ENCODE measurements at places on chromosomes 13 and 19.

DNA sequence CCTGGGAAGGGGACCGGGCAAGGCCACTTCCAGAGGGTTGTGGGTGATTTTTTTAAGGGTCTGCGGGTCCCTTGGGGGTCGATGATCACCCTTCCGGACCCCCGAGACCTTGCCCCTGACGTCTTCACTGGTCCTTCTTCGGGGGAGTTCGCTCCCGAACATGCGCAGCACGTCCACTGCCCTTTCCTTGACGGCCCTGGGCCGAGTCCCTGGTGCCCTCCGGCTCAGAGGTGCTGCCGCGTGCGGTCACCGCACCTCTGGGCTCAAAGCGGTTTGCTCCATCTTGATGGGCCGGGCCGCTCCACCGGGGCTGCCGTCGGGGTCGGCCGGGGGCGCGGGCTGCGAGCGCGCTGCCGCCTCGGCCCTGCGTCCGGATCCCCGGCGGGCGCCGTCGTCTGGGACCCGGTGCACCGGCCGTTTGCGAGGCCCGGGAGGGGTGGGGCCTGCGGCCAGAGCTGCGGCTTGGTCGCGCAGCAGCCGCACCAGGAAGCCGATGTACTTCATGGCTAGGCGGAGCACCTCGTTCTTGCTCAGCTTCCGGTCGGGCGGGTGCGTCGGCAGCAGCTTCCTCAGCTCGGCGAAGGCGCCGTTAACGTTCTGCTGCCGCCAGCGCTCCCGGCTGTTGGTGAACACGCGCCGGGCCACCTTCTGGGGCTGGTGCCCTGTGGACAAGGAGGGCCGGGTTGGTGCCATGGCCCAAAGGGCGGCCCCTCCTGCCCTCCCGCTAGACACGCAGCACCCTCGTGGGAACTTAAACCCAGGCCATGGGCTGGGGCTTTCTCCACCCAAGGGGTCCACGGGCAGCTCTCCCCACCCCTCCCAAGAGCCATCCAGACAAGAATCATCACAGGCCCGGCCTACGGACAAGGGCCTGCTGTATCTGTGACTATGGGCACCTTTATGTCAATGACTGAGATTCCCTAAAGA lies 3.3 kb downstream of the LYL1 start:
- peak; percentile 66 for DNase-seq

GRCh38 chr19:24140099-24140498 lies 53.1 kb downstream of the ZNF254 start:
- no peak for DNase-seq

DNA sequence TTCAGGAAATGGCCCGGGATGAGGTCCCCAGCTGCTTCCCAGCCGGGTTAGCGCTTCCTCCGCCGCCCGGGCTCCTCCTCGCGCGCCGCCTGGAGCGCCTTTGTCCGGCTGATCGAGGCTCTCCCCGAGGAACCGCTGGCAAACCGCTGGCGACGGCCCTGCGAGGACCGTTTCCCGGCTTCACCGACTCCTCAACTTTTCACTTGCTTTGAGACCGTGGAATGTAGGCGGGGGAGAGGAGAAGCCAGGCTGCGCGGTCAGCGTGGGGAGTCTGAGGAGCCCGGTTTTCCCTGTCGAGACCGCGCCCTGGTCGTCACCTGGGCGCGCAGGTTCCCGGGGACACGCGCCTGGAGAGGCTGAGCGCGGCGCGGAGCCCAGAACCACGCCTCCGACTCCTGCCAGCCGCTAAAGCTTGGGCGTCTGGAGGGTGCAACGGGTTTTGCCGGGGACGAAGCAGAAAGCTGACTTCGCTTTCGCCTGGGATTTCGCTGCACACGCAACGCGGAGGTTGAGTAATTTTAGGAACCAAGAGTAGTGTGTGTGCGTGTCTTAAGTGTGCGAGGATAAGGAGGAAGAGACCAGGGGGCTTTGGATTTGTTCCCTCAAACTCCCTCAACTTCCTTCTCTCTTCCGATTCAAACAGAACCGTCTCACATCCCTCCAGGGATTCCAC lies 7.3 kb upstream of the DGKH start:
- no peak for DNase-seq

DNA sequence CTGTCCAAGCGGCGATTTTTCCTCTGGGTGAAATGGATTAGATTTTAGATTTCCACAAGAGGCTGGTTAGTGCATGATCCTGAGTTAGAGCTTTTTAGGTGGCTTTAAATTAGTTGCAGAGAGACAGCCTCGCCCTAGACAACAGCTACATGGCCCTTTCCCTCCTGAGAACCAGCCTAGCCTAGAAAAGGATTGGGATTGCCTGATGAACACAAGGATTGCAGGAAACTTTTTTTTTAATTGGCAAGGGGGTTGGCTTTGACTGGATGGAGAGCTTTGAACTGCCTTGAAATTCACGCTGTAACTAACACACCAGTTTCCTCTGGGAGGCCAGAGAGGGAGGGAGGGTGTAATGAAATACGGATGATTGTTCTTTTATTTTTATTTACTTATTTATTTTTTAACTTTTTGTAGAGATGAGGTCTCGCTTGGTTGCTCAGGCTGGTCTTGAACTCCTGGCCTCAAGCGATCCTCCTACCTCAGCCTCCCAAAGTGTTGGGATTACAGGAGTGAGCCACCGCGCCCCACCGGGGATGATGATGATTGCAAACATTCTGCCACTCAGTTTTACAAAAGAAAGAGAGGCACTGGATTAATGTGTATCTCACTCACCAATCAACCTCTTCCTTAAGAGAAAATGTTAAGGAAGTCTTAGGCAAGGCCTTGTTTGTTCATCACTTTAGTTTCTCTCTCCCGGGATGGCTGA lies 1.9 kb downstream of the LDLR start:
- DNase-seq: no peak

DNA sequence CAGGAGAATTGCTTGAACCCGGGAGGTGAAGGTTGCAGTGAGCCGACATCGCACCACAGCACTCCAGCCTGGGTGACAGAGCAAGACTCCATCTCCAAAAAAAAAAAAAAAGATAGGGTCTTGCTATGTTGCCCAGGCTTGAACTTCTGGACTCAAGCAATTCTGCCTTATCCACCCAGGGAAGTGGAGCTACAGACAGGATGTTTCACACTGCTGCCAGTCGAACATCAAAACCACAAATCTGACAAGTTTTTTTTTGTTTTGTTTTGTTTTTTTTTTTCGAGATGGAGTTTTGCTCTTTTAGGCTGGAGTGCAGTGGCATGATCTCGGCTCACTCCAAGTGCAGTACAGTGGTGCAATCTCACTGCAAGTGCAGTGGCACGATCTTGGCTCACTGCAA lies 10.8 kb downstream of the XPO4 start:
- DNase-seq: no peak

GRCh38 chr19:18898607-18899408 lies 2.9 kb upstream of the CERS1 start:
- no peak for DNase-seq

GRCh38 chr13:81957121-81957520 lies 1616.2 kb upstream of the SPRY2 start:
- no peak for DNase-seq

- no peak for DNase-seq
Measured at GRCh38 chr19:48720251-48720612, 707 bp upstream of the MAMSTR start.

DNA sequence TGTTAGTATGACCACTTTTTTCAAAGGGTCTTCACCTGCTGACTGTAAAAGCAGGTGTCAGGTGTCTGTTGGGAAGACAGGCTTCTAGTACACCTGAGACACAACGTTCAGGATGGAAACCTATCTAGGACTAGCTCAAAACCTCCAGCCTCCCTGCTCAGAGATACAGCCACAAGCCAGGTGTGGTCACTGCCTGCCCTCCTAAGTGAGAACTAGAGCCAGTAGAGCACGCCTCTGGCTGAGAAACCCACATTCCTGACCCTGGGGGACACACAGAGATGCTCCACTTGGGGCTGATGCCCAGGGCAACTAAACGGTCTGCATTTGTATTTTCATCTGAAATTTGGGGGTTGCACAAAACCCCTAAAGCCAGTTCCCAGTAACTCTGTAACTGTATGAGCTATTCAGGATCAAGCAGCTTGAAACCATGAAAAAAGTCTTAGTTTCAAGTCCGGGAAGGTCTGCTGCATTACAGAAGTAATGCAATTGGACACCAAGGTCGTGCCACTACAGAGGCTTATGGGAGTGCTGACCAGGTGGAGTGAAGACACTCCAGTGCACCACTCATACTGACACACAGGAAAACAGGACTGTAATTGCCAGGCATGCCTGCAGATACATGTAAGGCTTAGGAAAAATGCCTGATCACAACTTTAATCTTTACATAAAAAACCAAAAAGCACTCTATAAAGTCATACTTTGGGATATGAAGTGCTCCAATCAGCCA lies 27.8 kb downstream of the ANKRD10 start:
- no peak for DNase-seq

DNA sequence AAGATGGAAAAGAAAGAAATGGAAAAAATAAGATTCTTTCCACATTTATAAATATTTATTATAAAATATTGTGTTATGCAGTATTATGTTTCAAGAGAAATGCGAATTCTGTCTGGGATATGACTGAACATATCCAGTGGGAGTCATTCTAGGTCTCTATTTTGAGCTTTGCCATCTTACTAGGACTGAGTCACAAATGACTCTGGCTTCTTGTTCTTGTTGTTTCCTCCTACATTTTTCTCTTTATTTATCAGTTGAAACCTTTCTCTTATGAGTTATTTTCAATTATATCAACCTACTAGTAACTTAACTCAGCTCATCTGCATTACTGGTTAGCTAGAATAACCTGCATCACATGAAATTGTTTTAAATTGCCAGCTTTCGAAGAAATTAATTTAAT lies 1247.3 kb downstream of the SLITRK1 start:
- DNase-seq: no peak

DNA sequence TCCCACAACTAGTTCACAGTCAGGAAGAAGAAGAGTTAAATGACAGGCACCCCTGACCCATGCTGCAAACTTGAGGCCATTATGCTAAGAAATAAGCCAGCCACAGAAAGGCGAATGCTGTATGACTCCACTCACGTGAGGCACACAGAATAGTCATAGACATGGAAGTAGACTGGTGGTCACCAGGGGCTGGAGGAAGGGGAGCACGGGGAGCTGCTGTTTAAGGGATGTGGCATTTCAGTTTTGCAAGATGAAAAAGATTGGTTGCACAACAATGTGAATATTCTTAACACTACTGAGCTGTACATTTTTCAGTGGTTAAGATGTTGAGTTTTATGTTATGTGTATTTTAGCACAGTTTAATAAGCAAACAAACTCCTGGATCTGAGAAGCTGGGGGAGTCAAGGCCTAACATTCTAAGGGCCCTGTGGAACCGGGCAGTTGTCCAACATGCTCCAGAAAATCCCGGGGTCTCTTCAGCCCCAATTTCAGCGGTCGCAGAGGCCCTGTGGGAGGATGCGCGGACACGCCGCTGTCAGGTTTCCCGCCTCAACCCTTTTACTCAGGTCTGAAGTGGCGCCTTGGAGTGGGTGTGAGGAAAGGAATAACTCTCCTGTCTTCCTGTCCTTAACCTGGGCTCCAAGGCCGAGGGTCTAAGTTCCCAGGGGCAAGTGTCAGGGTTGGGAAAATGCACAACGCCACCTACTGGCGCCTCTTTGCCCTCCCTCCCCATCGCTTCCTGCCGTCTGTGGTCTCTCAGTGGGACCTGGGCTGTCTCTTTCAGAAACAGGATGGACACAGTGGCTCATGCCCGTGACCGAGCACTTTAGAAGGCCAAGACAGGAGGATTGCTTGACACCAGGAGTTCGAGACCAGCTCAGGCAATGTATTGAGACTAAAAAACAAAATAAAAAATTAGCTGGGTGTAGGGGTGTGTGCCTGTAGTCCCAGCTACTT lies 4.4 kb upstream of the TMEM272 start:
- no peak for DNase-seq

DNA sequence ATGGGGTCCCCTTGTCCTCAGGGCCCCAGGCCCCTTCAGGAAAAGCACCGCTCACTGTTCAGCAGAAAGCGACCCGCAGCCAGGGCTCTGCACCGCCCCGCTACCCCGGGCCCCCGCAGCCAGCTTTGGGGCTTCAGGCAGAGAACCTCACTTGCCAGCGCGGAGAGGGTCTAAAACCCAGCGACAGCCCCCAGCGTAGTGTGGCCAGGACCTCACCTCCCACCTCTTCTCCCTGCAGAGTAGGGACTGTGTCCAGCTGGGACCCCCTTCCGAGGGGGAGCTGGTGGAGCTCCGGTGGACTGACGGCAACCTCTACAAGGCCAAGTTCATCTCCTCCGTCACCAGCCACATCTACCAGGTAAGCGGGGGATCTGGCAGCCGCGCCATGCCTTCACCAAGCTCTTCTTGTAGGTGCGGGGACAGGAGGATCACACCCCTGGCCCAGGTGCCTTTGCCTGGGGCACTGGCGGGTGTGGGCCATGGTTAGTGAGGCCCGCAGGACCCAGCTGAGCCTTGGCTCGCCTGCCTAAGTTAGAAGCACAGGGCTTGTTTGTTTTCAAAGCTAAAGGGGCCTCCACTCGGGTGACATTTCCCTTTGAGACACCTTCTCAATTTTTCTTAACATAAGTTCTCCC lies 175.7 kb downstream of the KDM4B start:
- DNase-seq: no peak

DNA sequence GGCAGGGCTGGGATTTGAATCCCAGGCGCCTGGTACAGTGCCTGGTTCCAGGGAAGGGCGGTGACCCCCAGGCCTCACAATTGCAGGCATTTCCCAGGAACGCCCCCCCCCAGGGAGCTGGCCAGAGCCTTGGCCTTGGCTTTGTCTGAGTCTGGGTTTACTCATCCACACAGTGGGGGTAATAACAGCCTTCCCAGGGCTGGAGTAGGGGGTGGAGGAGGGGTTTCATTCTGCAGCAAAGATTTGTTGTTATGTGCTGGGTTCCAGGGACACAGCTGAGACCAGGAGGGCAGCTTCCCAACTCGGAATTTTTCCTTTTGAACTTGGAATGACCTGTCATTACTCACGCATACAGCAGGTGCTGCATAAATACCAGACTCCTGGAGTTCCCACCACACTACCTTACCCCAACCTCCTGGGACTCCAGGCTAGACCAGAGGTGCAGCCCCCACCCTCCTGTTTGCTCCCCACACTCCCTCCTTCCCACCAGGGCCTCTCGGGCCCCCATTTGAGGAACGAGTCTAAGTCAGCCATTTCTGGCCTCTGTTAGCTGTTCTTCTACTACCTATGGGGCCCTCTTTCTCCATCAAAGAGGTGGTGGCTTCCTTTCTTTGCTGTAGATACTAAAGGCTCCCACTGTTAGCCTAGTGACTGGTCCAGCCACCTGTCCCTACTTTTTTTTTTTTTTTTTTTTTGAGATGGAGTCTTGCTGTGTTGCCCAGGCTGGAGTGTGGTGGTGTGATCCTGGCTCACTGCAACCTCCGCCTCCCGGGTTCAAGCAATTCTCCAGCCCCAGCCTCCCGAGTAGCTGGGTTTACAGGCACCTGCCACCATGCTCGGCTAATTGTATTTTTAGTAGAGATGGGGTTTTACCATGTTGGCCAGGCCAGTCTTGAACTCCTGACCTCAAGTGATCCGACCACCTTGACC lies 1.6 kb upstream of the ADAMTS10 start:
- DNase-seq: no peak

All from activated CD4-positive, alpha-beta T cell treated with anti-CD3 and anti-CD28 coated beads for 1 hour (primary cell).